D341Med (cell line): ENCODE measurements at places on chromosomes 2 and 18.

- no peak for DNase-seq
These were observed 86.3 kb upstream of the MBOAT2 start for GRCh38 chr2:9089831-9090230.

- no peak for DNase-seq
These were observed 183.5 kb upstream of the PARD3B start for GRCh38 chr2:204361738-204362137.

GRCh38 chr2:145060876-145061275 is 541.0 kb upstream of the ZEB2 start:
- no peak for DNase-seq

GRCh38 chr2:181788897-181789555 is 102.5 kb upstream of the ITPRID2 start:
- no peak for DNase-seq

DNA sequence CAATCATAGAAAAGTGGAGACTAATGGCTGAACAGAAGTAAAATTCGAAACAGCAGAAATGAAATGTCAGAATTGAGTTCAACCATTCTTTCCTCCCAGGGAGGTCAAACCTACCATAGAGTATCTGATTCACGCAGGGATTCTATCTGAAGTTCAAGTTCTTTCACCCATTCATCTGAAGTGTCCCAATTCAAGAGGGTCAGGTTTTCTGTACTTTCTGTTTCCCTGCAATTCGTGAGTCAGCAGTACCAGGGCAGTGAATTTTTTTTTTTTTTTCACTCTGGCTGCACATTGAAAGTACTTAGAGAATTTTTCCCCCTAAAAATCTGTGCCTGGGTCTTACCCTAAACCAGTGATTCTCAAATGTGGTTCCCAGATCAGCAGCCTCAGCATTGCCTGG is 40.9 kb upstream of the CCDC88A start:
- no peak for DNase-seq

DNA sequence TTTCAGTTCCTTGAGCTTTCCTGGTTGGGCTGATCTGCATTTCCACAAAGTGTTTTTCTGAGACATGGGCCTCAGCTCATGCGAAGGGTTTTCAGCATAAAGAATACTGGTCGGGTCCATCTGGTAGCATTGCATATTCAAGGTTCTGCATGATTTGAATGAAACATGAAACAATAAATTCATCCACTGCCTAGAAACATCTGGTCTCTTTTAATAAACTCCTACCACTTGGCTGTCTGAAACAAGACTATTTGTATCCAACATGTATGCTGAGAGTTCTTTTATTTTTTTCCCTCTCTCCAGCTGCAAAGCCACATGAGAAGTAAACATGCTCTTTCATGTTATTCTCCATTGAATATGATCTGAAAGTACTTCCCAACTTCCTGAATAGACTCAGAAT is 314.9 kb upstream of the SOX11 start:
- no peak for DNase-seq

DNA sequence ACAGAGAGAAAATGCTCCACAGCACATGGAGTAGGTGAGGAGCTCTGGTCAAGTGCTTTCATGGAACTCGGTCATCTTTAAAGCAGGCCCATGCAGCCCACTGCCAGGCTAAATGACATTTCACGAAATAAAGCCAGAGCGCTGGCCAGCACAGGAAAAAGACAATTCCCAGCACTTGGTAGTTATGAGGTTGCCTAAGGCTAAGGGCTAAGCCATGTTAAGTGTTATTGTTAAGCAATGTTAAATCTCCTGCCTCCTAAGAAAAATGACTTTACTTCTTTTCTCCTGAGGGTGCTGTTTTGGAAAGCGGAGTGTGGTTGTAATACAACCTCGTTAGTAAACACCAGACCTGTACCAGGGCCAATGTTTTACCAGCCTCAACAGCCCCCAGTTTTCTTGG is 125.9 kb upstream of the NRP2 start:
- no peak for DNase-seq

DNA sequence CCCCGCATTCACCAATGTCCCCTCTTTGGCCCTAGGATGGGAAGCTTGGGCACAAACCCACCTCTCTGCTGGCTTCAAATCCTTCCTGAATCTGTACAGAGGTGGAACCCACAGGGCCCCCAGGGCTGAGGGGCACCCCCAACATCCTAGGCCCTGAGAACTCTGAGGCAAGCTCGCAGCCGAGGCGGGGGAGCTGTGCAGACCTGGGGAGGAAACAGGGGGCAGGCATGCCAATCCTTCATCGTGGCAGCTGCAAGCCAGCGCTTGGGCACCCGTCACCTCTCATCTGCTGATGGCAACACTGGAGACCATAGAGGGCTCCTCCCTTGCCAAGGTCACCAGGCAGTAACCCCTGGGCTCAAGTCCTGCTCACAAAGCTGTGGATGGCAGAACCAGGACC is 10.8 kb downstream of the ECEL1 start:
- DNase-seq, result no peak

GRCh38 chr2:27736031-27736889 is 35.3 kb upstream of the MRPL33 start:
- no peak for DNase-seq

GRCh38 chr18:6947338-6948030 is 170.1 kb downstream of the LAMA1 start:
- no peak for DNase-seq

- DNase-seq, result peak; percentile 90
These were observed 697 bp downstream of the LGALSL start for GRCh38 chr2:64454386-64455332.

GRCh38 chr2:26187537-26188104 is 14.7 kb downstream of the GAREM2 start:
- no peak for DNase-seq

DNA sequence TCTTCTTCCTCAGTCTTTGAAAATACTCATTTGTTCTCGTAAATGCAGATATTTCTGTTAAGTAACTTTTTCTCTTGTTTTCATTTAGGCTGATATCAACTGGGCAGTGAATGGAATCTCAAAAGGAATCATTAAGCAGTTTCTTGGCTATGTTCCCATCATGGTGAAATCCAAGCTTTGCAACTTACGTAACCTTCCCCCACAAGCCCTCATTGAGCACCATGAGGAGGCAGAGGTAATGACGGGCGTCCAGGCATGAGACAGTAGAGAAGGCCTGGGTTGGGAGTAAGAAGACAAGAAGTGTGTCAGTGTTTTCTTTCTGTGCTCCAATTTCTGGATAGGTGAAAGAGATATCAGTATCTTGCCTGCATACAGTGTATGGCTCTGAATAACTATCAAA is 5.1 kb downstream of the POLR1B start:
- no peak for DNase-seq

DNA sequence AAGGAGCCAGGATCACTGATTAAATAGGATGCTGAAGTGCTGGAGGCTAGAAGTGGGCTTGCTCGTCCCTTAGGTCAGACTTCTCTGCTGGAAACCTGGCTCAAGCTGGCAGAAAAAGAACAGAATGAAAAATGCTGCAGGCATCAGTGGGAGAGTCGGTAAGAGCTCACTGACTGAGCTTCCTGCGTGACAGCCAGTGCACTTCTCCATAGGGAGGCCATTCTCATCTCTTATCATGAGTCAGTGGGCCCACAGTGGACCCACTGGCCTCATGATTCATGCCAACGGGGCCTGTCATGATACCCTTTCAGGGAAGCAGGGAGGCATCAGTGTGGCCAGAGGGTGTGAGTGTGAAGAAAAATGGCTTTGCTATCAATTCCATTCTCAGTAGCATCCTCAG is 498.2 kb downstream of the PTPRM start:
- no peak for DNase-seq

DNA sequence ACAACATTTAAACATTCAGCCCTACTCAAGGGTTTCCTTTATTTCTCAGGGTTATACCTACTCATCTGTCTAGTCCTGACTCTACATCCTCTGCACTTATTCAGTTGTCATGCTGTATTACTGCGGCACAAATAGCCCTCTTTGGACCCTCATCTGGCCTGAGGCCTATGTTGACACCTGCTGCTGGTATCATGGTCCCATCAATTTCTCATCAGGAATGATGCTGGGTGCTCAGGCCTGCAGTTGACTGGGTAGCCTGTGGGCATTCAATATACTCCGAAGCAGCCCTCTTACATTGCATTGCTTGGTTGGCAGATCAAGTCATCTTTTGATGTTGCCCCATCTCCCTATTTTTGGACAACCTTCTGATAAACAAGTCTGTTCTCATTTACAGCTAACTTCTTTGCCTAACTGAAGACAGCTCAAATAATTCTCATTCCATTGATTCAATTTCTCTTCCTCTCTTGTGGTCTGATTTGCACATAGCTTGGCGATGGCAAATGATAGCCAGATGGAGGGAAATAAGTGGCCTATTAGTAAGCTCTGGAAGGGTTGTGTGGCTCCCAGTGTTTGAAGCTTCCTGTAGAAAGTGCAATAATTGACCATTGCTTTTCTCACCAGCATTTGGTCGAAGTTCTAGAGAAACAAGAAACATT is 19.1 kb upstream of the MC4R start:
- no peak for DNase-seq

- DNase-seq, result no peak
These were observed 5.2 kb upstream of the ARID5A start for GRCh38 chr2:96531366-96531765.

GRCh38 chr2:53787614-53788289 is 908 bp downstream of the ERLEC1 start:
- DNase-seq, result peak; percentile 16

GRCh38 chr2:156331572-156332283 is 793 bp downstream of the NR4A2 start:
- DNase-seq, result no peak

- DNase-seq, result no peak
These were observed 28.9 kb downstream of the PTGR3 start for GRCh38 chr18:75179819-75180600.

DNA sequence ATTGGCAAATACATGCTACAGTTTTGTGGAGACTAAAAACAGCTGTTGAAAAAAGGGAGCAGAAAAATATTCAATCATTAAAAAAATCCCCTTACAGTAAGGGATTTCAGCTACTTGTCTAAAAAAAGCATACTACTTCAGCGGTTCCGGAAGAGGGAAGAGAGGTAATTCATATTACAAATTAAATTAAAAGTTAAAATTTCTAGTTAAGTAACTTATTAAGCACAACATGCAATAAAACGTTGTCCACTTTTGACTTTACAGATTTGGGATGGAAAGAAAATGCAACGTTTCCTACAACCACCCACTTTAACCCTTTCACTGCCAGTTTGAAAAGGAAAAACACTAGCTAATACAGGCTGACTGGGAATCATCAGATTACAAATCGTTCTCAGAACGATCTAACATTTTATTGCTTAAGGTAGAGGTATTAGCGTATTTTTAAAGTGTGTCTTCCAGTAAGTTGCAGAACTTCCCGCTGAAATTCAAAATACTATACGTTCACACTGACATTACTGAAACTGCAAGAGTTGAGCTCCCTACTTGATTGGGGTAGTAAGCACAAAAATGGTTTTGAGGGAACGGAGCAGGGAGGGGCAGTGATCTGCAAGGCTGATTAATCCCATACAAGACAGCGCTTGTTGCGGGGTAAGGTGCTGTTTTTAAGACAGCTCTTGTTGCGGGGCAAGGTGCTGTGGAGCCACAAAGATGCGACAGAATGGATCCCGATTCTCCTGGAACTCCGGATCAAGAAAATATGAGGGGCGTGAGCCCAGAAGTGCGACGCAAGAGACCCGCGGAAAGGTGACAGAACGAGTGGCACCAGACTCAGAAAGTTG is 743 bp downstream of the HADHA start:
- no peak for DNase-seq

GRCh38 chr2:1872602-1873183 is 128.4 kb upstream of the PXDN start:
- DNase-seq, result no peak

DNA sequence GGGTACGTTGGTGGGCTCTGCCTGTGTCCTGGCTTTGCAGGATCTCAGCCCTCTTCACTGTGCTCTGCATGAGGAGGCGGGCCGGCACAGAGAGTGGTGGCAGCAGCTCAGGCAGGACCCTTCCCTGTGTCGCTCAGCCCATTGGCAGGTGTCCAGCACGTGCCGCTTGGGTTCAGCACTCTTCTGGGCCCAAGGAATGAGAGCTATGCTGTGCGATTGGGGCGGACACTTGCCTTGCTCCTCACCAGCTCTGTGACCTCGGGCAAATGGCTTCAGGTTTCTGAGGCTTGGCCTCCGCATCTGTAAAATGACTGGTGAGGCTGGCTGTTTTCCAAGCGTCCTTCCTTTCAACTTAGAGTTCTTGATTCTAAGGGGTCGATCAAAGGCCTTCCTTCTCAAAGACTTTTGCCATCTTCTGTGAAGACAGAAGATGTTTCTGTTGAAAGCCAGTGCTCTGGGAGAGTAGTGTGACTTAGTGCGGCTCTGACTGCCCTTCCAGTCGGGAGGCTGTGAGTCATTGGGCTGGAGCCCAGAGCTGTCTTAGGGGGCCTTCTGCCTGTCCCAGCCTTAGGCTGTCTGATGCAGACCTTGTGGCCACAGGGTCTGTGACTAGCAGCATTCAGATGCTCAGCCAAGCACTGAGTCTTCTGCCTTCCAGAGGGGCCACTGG is 35.6 kb downstream of the GLI2 start:
- DNase-seq, result no peak
